ENCODE measurements at places on chromosomes 5 and 9.

DNA sequence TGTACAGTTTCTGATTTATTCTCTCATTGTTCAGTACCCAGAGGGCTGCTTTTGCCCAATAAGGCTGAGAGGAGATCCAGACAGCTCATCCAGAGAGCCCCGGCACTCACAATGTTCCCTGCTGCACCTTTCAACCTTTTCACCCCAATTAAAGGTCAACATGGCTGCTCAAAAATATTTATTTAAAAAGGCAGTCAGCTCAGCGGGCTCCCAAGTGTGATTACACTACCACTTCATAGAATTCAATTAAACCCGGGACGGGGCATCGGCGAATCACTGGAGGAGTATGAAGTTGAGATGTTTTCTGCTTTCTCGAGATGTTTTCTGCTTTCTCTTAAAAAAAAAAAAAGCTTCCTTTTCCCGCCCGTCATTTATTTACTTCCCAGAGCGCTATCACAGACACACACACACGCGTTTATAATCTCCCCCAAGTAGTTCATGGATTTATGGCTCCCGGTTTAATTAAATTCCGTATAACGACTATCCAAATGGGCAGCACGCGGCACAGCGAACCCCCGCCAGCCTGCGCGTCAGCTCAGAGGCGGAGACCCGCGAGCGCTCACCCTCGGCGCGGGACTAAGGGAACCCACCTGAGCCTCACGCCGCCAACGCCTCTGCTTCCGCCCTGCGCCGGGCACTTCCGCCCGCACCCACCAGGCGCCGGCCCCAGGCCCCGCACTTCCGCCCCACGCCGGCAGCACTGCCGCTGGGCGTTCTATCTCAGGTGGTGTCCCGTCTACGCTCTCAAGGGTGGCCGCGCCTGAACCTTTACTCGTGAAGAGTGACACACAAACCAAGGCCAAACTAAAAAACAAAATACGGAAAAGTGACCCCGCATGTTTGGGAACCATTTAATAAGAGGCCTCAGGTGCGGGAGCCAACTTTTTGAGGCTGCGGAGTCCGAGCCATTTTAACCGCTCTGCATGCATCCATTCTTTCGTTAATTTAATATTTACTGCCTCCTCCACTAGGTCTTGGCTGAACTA is at the start of gene C5orf63:
C5orf63 (minus strand) TSS at position 642 of the 986 bp plus-strand sequence. CDS start 14,507 bp downstream, outside the sequence.
- peak; percentile 75 for DNase-seq

- no peak for DNase-seq
Observed at GRCh38 chr5:139415869-139416268, 12.0 kb upstream of the SPATA24 start.

DNA sequence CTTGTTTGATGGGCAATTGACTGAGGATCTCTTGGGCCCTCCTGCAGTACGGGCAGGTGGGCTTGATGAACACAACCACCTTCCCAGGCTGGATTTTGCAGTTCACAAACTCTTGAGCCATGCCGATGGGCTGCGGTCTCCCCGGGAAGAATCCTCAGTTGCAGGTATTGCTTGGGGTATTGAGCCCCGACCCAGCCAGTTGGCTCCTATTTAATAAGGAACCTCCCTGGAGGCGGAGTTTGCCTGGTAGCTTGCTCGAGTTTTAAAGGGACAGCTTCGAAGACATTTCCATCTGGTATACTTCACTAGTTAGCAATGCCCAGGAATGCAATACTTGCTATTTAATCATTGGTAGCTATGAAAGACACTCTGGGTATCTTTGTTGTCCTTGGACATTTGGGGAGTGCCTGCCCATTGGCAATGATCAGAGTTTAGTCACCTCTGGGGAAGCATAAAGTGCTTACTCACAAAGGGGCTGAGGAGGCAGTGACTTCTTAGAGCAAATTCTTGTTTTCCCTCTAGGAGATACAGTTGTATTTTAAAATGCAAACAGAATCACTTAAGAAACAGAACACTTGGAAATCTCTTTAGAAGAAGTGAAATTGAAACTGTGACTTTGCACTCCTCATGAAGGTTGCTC is at the start of gene GLRX:
GLRX (minus strand) TSS at position 185 of the 640 bp plus-strand sequence; CDS start at position 121, 64 bp downstream.
- peak; percentile 66 for DNase-seq

- no peak for DNase-seq
Observed at GRCh38 chr9:34216325-34216724, 37.5 kb downstream of the UBAP1 start.

DNA sequence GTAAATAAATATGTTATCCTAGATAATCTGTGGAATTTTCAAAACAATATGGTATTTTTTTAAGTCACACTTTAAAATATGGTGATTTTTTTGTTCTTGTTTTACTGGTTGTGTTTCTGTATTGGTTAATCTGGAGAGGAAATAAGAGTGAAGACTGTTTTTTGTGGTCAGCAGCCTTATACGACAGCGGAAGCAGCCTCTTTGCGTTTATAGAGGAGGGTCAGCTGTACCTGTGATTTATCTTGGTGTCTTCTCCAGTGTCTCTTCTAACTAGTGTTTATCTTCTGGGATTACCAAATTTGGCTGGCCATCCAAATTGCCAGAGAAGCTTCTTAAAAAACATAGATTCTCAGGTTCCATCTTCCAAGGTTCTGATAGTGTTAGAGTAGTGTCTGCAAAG is 58.7 kb downstream of the ICE1 start:
- DNase-seq = peak; percentile 14

GRCh38 chr5:78265163-78265562 is 29.3 kb downstream of the AP3B1 start:
- DNase-seq = no peak

DNA sequence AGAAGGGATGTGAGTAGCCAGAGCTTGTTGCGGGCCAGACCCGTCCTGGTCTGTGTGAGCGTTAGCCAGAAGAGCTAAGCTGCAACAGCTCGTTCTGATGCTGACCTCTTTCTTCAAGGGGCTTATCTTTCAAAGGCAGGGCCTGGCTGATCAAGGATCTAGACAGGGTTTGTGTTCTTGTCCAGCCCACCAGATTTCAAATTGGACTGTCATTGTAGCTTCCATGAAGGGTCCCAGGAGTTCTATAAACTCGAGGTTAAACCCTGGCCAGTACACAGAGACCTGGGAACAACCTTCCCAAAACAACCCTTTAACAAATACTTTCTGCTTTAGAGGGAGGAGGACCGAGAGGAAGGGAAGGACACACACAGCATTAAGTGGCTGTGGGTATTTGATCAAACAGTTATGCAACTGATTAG is 153.0 kb upstream of the TUT7 start:
- DNase-seq = no peak

DNA sequence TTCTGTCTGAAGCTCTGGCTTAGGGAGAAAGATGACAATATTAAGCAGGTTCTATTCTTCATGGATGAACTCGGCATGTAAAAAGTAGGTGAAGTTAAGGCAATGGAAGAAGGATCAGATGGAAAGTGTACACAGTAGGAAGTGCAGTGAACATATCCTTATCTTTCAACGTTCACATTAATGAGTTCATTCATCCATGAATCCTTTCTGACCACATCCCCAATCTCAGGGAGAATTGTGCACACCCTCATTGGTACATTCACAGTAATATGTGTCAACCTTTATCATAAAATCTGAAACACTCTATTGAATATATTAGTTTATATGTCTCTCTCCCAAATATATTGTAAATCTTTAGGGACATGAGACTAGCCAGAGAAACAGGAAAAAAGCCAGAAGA is 5.5 kb downstream of the GIN1 start:
- no peak for DNase-seq

GRCh38 chr5:84239494-84239893 is 145.2 kb downstream of the EDIL3 start:
- DNase-seq = no peak

GRCh38 chr9:103615994-103616393 is 478.1 kb upstream of the SMC2 start:
- no peak for DNase-seq
